ENCODE measurements at places on chromosomes 4 and X.

GRCh38 chr4:101708293-101709039, 82.1 kb upstream of the BANK1 start:
- DNase-seq: no peak

GRCh38 chr4:124943938-124944337, 231.4 kb upstream of the ANKRD50 start:
- no peak for DNase-seq

DNA sequence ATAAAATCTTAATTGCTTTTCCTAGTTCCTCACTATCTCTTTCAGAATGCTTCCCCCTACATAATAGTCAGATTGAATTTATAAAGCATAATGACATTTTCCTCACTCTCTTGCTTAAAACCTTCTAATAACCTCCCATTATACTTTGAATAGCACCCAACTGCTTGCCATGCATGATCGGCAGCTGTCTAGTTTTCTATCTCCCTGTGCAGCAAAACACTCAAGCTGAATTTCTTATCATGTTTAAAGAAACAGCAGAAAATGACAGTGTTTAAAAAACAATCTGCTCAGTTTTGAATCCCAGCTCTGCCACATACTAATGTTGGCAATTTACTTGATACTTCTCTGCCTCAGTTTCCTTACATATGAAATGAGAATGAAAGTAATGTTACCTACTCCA, 947.1 kb upstream of the HS3ST1 start:
- DNase-seq: no peak

- no peak for DNase-seq
These were observed 1157.5 kb upstream of the PABPC4L start for GRCh38 chr4:135359128-135359527.

DNA sequence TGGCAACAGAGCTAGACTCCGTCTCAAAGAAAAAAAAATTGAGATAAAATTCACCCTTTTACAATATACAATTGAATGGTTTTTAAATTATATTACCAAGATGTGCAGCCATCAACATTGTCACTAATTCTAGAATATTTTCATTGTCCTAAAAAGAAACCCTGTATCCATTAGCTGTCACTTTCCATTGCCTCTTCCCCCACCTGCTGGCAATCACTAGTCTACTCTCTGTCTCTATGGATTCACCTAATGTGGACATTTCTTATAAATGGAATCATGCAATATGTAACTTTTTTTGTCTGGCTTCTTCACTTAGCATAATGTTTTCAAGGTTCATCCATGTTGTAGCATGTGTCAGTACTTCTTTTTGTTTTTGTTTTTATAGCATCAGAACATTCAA, 20.8 kb downstream of the ABHD18 start:
- no peak for DNase-seq

GRCh38 chrX:109826954-109827708, 94.1 kb upstream of the ACSL4 start:
- DNase-seq: no peak

GRCh38 chr4:89064848-89065247, 7.9 kb upstream of the FAM13A start:
- no peak for DNase-seq

DNA sequence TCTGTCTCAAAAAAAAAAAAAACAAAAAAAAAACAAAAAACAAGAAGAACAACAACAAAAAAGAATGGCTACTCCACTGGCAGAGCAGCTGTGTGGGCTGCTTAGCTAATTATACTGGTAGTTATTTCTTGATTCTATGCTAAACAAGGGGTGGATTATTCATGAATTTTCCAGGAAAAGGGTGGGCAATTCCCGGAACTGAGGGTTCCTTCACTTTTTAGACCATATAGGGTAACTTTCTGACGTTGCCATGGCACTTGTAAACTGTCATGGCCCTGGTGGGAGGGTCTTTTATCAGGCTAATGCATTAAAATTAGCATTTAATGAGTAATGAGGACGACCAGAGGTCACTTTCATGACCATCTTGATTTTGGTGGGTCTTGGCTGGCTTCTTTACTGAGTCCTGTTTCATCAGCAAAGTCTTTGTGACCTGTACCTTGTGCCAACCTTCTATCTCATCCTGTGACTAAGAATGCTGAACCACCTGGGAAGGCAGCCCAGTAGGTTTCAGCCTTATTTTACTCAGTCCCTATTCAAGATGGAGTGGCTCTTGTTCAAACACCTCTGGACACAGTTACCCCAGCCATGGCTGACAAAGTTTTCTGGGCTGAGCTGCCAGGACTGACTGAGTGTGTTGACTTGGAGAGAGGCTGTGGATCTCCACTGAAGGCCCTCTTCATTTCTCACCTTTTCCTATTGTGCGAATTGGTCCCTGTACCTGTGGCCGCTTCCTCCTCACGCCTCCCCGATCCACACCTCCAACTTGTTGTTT, 1.3 kb upstream of the OCIAD2 start:
- no peak for DNase-seq

DNA sequence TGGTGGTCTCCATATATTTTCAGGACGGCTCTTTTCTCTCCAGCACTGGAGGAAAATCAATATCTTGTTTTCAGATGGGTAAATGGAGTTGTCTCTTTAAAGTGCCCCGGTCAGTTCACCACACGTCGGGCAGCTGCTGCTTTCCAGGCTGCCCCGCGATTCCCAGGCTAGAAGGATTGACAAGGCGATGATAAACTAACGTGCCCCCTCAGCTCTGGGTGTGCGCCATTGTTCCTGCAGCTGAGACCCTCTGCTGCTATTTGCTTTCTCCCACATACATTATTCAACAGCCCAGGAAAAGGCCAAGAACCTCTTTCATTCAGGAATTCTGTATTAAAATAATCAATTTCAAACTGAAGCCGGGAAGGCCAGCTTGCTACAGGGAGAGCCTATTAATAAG, 254.5 kb downstream of the SOX3 start:
- no peak for DNase-seq

- no peak for DNase-seq
These were observed 33.0 kb downstream of the AFF1 start for GRCh38 chr4:86967798-86968197.

DNA sequence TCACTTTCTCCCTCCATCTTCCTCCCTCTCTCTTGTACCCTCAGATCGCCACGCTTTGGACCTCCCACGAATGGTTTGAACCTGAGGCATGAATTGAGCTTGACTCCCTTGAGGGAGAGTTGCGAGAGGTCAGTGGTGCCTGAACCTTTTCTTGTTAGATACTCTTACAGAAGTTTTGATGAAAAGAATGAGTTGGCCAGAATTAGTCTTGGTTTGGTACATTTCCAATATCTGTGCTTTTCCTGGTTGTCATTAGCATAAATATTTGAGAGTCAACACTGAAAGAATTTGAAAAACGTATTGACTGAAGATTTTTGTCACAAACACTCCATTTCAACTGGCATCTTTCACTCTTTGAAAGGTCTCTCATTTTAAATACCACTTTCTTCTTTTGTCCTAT, 510.6 kb upstream of the DIPK2B start:
- no peak for DNase-seq

DNA sequence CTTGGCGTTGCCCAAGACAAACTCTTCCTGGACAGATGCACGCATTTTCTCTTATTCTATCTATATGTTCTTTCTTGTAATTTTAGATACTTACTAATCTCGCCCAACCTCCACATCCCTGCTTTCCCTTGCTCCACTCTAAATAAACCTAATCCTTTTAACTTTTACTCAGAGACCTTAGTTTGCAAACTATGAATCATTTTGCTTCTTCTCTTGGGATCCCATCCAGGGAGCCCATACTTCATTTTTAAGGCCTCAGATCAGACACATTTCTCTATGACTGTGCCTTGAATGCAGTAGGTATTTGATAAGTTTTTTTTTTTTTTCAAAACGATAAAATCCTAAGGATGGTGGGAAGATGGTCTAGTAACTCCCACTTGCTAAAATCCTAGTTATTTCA, 353.8 kb upstream of the HAND2 start:
- no peak for DNase-seq

- no peak for DNase-seq
These were observed 165.6 kb upstream of the BOD1L1 start for GRCh38 chr4:13793020-13793710.

GRCh38 chr4:48778431-48779094, 1.5 kb downstream of the FRYL start:
- no peak for DNase-seq

- no peak for DNase-seq
These were observed 17.6 kb downstream of the ADRA2C start for GRCh38 chr4:3783693-3784306.

DNA sequence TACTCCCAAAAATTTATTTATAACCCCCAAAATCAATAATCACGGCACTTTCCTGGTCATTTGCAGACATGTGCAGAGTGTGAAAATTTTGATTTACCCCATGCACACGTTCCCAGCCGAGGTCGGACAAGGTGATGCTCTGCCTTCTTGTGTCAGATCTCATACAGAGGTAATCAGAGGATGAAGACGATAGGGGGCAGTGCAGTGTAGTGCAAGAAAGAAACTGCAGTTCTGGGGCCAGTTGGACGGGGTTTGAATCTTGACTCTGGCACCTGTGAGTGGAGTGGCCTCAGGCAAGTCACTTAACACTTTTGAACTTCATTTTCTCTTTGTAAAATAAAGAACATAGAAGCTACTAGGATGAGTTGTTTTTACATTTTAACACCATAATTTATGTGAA, 88.4 kb downstream of the FRMPD3 start:
- peak; percentile 20 for DNase-seq

GRCh38 chrX:10769696-10770619, 149.6 kb upstream of the MID1 start:
- DNase-seq: no peak

- DNase-seq: no peak
These were observed 99.1 kb upstream of the TSPAN7 start for GRCh38 chrX:38462257-38462656.

- DNase-seq: no peak
These were observed 944 bp downstream of the FUNDC2 start for GRCh38 chrX:155027509-155028066.

DNA sequence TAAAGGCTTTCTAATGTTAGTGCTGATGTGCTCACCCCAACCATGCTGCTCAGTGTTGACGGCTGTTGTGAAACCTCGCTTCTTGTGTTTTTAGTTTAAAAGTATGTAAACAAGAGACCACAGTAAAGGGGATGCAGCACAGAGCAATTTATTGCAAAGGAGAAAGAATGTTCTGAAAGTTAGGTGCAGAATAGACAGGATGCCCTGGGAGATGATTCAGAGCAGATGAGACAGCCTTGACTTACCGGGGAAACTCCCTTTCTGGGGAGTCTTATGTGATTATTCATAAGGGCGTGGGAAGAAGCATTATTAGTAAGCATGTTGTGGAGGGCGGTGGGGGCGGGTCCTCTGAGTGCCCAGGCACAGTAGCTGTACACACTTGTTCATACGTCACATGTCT, 47.7 kb downstream of the EVC start:
- no peak for DNase-seq
